ENCODE measurements at places on chromosomes 12 and 14.

GRCh38 chr14:52802597-52802996, 11.2 kb upstream of the GNPNAT1 start:
- no peak for DNase-seq

GRCh38 chr14:59687663-59688062, 111.1 kb upstream of the CCDC175 start:
- DNase-seq = no peak

GRCh38 chr14:64584190-64584589, 34.4 kb downstream of the PPP1R36 start:
- DNase-seq = no peak

- DNase-seq = no peak
Measured at GRCh38 chr12:77816196-77816595, 14.5 kb upstream of the NAV3 start.

DNA sequence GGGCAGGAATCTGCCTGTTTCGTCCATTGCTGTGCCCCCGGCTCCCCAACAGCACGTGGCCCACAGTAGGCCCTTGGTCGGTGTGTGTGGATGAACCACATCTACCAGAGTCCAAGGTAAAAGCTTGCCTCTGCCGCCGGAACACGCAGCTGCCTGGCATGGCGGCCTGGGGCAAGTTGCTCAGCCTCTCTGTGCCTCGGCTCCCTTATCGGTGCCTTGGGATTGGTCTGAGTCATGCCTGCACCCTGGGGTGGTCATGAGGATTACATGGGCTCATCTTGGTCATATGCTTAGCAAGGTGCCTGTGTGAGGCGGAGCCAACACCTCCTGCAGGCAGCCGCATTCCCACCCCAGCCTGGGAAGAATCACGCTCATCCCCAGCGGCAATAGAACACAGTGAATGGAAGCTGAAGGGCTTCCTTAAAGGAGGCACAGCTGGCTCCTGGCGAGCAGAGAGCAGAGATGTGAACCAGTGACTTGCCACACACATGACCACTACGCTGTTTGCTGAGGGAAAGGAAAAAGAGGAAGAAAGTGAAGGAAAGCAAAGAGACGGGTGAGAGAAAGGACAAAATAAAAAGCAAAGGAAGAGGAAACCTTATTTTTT, 5.5 kb upstream of the SCARB1 start:
- DNase-seq = no peak

DNA sequence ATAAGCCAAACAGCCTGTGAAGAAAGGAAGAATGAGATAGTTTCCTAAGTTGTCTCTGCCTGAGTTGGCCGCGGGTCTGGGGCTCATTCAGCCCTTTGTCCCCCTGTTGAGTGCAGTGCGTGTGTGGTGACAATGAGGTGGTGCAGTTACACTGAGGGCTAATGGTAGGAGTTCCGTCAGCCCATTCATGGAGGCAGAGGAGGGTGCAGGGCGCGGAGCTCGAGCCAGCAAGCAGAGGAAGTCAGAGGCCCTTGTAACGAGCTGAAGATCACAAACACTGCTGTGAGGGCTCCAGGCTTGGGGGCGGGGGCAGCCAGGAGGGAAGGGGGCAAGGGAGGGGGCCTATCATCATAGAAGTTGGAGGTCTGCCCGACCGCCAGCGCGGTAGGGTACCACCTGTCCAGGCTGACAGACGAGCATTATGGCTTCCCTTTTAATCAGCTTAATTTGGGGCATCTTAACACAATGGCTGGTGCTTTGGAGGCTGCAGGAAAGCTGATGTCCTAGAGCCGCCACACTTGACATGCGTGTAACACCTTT, 20.5 kb downstream of the CCND2 start:
- DNase-seq = no peak
